Activated T-helper 2 cell treated with anti-CD3 and anti-CD28 coated beads, Interferon-gamma antibody, Interleukin-2, Interleukin-4, amounts not matched to agents 10 μg/mL and 5 μg/mL and 100 μg/mL, durations not matched to agents 14 hours and 24 hours and 36 hours (primary cell): ENCODE measurements at places on chromosomes 11 and 22.

GRCh38 chr11:67439321-67440228 is 2.1 kb upstream of the PTPRCAP start:
- DNase-seq: no peak

DNA sequence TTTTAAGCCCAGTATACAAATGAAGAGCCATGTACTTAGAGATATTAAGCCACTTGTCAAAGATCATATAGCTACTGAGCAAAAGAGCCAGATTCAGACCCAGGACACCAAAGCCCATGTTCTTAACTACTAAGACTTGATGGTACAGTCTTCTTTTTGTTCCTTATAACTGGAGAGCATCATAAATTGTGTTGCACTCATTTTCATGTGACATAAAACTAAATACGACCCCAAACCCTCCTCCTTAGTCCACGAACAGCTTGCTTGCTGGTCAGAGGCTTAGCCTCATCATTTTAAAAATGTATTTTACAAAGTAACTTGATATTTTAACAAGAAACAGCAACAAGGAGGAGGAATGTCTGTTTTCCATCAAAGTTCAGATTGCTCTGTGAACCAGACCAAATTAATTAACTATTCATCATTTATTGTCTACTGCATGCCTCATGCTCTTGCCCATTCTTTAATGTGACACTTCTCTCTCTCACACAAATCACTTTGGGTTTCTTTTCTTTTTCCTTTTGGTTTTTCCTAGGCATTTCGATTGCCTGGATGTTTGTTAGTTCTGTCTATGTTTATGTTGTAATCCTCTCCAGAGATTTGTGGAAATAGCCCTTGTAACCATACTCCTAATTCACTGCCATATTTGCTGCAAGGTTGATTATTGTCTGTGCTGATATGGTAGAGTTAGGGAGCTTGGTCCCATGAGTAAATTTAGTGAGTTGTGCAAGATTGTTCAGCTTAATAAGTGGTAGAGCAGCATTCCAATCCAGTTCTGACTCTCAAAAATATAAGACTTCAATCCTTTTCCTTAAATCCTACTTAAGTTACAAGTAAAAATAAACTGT is 8.4 kb upstream of the ARHGAP20 start:
- DNase-seq: no peak

DNA sequence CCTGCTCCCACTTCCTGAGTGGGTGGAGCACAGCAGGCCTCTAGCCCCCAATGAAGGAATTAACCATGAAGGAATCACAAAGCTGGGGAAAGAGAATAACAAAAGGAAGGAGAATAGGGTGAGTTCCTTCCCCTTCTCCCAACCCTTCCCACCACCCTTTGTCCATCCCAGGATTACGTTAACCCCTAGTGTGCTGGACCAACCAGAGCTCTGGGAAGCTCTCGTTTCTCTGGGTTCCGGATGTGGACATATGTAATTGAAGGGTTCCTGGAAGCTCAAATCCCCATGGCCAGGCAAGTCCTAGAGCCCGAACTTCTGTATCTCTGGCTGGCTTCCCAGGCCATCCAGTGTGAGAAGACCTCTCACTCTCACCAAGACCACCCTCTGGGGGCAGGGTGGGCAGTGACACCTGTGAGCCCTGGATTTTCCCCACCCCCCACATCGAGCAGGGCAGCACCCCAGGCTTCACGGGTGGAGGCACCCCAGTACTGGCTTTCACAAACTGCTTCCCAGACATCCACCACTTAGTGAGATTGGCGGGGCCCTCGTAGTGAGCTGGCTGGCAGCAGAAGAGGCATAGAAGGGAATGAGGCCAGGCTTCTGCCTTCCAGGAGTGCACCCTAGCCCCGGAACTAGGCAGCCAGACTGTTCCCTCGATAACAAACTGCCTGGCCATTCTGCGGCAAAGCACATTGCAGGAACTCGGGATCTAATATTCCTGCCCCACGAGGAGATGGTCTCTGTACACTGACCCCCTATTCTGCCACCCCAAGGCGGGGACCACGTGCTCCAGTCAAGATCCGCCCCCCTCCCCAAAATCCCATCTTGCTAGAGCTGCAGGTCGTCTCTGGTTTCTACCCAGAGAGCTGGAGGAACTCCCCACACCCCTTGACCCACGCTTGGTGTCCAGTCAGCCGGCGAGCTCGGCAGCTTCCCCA is 2.1 kb downstream of the NECTIN1 start:
- DNase-seq: no peak

DNA sequence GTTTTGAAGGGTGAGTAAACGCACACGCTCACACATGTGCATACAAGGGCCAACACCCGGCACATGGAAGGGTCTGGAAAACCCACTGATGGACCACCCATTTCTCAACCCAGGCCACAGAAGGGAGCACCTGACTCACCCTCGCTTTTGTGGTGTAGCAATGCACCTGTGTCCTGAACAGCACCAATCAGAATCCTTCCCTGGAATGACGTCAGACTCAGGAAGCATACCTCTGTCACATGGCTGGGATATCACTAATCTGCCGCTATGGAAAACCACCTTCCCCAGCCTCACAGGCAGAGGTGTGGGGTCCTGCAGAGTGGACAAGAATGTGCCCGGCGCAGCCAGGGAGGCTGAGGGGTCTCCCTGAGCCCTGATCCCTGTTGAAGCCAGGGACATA is 9.0 kb upstream of the OSM start:
- no peak for DNase-seq

- peak; percentile 63 for DNase-seq
Measured at GRCh38 chr11:96341211-96342013, 1.6 kb downstream of the MAML2 start.

GRCh38 chr22:40193429-40194421 is 16.0 kb downstream of the TNRC6B start:
- DNase-seq: no peak

DNA sequence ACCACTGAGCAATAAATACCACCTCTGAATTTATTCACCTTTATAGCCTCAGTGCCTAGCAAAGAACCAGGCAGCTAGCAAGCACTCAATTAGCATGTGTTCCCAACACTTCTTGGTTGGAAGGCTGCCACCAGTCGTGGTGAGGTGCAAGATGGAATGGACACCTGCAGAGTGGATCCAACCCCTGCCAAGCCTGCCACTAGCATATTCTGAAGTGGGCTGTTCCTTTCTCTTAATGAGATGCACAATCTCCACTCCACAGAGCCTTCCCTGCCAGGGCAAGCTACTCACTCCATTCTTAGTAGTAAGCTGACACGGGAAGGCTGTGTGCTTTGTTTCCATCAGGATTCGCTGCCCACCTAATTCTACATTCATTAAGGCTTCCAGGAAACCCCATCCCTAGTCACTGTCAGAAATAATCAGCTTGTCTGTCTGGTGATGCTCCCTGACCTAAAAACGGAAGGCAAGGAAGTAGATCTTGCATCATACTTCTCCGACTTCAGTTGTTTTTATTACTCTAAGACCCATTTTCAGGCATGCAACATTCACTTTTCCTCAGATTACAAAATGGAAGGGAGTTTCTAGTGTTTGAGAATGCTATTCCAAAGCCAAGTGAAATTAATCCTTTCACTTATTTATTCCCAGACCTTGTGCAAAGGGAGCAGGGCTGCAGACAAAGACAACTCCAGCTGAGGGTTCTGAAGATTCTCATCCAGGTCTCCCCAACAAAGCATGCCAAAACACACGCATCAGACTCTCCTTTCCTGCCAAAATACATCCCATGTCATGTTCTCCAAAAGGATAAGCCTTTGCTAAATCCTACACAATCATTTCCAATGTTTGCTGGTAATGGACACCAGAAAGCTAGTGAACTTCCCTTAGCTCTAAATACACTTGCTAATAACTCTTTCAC is 128.0 kb downstream of the TENM4 start:
- no peak for DNase-seq

DNA sequence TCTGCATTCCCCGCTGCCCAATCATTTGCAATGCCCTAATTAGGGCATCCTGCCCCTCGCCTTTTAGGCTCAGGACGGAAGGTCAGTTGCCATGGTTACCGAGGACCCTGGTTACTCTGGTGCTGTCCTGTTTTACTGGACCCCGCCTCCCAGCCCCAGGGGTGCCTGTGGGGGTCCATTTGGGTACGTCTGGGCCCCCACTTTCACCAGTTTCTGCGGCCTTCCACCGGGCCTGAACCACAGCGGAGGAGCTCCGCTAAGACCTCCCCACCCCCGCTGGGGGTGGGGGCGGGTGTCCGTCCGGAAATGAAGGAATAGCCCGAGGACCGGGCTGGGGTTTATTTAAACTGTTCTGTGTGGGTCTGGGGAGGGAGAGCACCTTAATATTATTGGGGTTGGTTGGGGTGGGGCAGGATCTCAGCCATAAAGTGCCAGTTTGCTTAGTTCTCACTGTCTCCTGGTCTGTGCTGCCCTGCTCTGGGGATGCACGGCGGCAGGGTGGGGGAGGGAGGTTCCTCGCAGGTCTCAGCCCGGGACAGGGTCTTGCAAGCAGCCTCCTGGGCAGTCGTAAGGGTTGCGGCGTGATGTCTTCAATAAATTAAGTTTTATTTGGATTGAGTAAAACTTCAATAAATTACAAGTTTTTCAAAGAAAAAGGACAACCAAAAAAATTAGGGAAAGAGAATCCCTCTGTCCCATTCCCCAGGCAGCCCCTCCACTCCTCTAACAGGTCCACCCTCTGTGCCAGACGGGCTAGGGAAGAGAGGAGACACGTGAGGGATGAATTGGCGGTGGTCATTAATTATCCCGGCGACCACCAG is 5.3 kb downstream of the PHOX2A start:
- no peak for DNase-seq

- DNase-seq: no peak
Measured at GRCh38 chr11:46387919-46388618, 3.5 kb downstream of the CHRM4 start.
